NCI-H1105 (cell line): ENCODE measurements at places on chromosomes 16 and 17.

- DNase-seq = no peak
Measured at GRCh38 chr17:80297996-80298560, 37.4 kb downstream of the RNF213 start.

DNA sequence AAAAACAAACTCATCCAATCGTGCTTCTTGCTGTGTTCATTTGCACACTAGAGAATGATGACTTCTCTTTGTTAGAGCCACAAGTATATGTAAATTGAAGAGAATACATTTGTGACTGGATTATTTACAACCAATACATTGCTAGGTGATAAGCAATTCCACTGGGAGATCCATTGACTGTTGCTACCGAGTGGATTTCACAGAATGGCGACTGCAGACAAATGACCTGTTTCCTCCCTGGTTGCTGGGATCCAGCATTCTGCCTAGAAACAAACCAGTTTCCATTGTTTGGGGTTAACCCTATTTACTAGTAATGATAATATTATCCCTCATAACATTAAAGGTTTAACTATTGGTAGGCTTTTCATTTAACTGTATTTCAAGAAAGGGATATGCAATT is 36.9 kb upstream of the CPHXL start:
- no peak for DNase-seq

DNA sequence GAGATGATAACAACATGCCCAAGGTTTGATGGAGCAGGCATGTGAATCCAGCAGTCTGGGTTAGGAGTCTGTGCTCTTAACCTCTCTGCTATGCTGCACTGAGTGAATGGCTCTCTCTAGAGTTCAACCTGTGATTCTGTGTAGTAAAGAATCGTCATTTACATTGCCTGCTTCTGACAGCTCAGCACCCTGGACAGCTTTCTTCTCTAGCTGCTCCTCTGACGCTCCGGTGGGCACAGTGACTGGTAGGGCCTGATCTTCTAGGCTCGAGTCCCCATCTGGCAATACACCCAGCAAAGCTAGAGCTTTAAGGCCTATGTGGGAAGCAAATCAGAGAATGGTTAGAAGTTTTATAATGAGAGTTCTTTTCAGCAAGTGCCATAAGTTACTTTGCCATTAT is 85.3 kb upstream of the ATP2A3 start:
- DNase-seq = no peak

DNA sequence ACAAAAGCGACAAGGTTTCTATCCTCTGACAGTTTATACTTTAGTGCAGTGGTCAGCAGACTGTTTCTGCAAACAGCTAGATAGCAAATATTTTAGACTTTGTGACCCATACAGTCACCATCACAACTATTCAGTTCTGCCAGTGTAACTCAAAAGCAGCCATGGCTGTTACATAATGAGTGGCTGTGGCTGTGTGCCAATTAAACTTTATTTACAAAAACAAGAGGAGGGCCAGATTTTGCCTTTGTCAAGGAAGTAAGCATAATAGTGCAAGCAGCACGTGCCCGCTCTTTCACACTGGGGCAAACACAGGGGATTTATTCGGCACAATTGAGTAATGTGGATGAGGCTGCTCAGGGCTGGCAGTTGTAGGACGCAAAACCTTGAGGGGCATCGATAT is 551.5 kb downstream of the MAF start:
- no peak for DNase-seq

- no peak for DNase-seq
Measured at GRCh38 chr16:70466805-70467076, 12.3 kb downstream of the FCSK start.
